ENCODE measurements at places on chromosomes 11 and 22.

- DNase-seq, result no peak
Observed at GRCh38 chr11:61020551-61021235, 49.2 kb downstream of the CD6 start.

DNA sequence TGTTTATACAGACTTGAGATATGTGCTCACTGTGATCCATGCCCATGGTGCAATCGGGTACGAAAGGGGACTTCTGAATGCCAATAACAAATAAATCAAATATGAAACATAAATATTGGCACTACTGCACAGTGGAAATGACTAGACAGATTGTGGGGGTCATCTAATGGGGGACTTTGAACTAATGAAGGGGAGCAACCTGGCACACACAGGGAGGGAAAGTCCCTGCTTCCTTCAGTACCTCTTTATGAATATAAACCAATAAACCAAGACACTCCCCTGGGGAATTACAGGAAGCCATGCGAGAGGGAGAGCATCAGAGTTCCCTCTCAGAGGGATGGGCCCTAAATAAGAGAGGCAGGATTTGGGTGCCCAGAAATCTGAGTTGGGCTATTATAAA, 21.1 kb downstream of the MIF start:
- DNase-seq, result no peak

DNA sequence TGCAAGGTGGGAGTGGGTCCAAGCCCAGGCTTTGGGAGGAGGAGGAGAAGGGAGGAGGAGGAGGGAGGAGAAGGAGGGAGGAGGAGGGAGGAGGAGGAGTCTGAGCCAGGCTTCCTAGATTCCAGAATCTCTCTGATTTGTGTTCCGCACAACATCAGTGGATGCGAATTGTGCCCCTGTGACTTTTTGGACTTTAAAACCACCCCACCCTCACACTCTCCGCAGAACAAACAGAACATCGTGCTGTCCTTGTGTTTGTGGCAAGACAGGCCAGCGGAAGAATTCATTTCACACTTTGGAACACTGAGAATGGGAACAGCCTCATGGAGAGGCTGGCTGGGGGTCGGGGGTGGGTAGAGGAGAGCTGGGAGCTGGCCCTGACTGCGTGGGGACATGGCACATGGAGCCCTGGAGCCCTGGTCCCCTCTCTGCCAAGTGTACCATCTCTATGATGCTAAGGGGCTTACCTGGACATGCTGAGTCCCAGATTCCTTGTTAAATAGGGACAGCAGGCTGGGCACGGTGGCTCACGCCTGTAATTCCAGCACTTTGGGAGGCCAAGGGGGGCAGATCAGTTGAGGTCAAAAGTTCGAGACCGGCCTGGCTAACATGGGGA, 16.4 kb upstream of the SHANK2 start:
- DNase-seq, result no peak

DNA sequence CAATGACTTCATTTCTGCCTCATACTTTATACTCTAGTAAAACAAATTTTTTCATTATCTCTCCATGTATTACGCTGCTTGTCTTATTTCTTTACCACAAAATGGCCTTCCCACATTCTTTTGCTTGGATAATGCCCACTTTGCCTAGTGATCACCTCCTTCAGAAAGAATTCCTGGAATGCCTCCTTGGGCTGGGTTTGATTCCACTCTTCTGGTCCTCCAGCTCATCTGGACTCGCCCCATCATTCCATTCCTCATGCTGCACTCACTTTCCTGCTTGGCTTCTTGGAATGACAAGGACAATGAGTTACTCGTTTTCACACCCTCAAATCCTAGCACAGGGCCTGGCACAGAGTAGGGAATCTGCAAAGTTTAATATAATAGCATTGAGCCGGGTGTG, 475.1 kb upstream of the LARGE1 start:
- no peak for DNase-seq

- DNase-seq, result no peak
Observed at GRCh38 chr11:125745979-125746378, at the start of gene PATE1. Gene PATE1 (plus strand): TSS chr11:125746279. CDS start chr11:125746305, 26 bp downstream.

DNA sequence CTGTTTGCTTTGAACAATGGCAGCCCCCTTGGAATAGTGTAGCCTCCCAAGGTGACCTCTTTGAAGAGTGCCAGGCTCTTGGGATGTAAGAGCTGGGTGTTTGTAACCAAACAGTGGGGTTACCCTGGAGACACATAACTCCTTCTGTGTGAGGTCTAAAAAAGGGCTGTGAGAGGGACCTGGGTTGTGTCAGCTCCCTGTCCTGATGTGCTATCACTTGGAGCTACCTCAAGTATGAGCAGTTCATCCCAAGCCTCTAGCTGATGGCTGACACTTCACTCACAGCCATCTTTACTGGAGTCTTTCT, 40.2 kb downstream of the TSPAN18 start:
- DNase-seq, result no peak

GRCh38 chr11:133692126-133692934, 153.0 kb downstream of the SPATA19 start:
- no peak for DNase-seq

- no peak for DNase-seq
Observed at GRCh38 chr11:71204748-71205664, 47.4 kb downstream of the SHANK2 start.

DNA sequence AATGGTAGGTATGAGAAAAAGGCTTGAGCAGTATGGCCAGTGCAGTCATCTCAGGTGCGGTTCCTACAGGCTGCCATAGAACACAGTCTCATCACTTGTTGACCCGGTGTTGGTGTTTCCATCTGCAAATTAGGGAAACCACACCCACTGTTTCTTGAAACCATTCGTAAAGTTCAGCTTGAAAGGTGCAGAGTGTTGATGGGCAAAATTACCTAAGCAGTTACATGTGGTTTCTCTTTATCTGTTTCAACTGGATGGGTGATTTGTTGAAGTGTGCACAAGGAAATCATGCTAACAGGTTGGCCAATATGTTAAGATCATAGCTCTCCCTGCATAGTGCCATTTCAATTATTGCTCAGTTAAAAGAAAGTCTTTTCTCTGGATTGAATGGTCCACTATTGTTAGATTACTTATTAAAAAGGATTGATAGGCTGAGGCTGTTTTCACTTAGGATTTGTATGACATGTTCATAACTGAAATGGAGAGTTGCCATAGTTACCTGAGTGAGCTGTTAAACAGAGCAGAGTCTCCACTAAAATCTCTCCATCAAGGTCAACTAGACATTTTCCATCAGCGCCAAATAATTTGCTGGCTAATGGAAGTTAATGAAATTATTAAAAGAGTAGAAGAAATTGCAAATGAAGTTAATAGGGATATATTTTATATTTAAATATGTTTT, 203.1 kb upstream of the MTMR2 start:
- no peak for DNase-seq

GRCh38 chr11:126111458-126112116, 48.9 kb upstream of the CDON start:
- no peak for DNase-seq

DNA sequence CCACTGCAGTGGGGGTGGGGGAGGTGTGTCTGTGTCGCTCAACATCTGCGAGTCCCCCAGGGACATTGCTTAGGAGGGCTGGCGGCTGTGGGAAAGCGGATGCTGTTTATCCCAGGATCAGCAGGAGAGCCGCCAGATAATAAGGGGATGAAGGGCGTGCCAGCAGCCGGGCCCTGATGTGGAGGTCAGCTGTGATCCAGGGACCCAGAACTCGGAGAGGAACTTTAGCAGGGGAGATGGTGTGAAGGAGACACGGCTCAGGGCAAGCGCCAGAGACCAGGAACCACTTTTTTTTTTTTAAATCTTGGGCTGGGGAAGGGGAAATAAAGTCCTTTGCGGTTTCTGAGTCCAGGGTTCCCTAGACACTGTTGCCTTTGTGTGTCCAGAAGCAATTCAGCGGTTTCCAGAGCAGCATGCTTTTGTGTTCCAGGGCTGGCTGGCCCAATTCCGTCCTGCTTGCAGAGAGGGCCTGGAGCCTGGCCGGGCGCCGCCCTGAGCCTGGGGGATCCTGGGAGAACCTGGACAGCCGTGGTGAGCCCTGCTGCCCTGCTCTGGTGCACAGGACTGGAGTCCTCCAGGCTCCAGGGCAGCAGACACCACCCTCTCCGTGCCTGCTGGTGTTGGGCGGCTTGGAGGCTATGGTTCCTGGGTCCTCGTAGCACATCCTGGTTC, at the start of gene GRAMD4:
GRAMD4 (plus strand) TSS at position 557 of the 672 bp plus-strand sequence. CDS start 6,414 bp downstream, outside the sequence.
- DNase-seq, result no peak

DNA sequence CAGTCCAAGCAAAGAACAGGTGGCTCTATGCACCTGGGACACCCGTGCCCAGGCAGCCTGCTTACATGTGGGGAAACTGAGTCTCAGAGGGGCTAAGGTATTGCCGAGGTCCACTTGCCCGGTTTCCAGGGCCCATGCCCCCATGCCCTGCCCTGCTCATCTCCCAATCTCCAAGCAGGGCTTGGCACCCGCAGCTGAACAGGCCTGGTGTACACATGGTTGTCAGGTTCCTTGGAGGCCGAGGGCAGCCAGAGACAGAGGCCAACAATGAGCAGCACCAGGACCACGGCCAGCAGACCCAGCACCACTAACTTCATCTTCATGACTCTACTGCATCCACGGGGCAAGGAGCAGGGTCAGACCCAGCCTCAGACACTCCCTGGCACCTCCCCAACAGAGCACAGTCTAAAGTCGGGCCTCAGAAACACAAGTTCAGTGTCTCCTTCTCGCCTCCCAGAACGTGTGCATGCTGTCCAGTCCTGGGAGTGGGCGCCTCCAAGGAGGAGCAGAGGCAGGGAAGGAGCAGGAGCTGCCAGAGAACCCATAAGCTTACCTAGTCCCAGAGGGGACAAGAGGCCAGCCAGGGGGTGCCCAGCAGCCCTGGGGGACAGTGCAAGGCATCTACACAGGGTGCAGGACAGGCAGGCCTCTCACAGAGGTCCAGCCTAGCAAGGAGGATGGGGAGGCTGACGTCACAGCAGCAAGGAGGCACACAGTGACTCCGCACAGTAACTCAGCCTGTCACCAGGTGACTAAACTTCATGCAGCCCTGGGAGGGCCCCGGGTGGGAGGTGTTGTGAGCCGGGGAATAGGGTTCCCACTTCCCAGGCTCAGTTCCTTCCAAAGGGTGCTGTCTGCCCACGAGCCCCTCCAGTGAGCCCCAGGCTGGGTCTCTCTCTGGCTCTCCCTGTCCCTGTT, 20.2 kb upstream of the RGL4 start:
- no peak for DNase-seq

DNA sequence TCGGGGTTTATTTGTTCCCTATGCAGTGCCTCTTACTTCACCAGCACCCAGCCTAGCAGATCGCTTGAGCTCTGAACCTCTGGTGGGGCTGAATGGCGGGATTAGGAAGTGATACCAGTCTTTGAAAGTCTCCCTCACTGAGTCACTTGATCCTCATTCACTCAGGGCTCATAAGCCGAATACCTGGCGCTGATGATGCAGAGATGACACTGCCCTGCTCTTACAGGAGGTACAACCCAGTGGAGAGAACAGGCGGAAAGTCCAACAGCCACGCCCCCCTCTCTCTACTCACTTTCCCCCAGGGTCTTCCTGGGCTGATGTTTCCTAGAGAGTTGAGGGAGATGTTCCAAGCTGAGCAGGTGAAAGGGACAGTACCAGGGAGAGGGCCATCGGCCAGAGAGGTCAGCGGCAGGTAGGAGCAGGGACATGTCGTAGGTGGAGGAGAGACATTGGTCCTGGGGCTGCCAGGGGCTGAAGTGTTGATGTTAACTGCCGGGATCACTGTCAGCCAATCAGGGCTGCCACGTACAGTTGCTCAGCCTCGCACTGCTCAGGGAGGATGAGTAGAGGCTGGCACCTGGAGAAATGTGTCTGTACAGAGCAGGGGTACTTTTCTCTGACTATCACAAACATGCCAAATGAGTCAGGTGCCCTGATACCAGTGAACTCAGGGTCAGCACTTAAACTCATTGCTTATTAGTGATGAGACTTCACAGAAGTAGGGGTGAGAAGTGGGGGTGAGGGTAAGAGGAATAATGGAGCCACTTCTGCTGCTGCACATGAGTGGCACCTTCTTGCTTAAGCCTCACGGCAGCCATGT, 9.9 kb upstream of the APOBEC3A start:
- DNase-seq, result no peak

GRCh38 chr22:23565305-23565914, 14.7 kb downstream of the IGLL1 start:
- DNase-seq, result no peak

- DNase-seq, result peak; percentile 85
Observed at GRCh38 chr11:64767344-64768299, 7.8 kb upstream of the PYGM start.

DNA sequence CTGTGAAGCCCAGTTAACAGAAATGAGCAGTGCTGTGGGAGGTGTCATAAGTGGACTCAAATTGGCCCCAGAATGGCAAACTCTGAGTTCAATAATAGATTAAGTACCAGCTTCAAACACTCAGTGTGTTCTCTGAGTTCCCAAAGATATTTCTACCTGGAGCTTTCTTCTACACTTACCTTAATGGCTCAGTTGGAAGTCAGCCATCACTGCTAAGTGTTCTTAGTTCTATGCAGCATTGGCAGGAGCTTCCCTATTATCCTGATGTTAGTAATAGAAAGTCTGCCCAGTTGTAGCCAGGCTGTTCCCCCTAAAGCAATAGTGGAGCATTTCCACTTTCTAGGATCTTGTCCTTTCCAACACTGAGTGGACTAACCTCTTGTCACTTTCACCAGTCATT, 9.7 kb upstream of the PIK3IP1 start:
- no peak for DNase-seq

GRCh38 chr11:34653851-34654482, 33.1 kb downstream of the EHF start:
- DNase-seq, result peak; percentile 39

DNA sequence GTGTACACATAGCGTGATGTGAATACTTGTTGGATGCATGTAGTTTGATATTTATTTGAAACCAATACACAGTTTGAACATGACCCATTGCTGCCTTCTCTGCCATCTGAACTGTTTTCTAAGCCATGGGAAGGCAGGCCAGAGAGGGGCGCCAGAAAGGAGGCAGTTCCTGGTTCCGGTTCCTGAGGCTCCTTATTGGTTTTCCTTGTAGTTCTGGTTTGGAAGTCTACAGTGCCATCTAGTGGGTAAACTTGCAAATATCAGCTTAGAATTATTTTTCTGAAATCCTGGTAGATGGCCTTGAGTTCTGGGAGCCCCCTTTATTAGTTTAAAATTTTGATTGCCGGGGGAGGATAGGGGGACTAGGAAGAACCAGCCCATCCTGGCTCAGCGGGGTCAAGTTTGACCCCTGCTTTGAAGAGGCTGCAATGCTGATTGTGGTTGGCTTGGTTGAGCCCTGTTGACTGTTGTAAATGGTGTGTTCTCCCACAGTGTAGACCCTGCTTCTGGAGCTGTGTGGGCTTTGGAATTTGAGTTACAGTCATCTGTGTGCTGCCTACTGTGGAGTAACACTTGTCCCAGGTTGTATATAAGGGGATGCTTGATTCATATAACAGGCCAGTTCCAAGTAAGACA, 48.4 kb downstream of the GRAMD1B start:
- DNase-seq, result peak; percentile 12

DNA sequence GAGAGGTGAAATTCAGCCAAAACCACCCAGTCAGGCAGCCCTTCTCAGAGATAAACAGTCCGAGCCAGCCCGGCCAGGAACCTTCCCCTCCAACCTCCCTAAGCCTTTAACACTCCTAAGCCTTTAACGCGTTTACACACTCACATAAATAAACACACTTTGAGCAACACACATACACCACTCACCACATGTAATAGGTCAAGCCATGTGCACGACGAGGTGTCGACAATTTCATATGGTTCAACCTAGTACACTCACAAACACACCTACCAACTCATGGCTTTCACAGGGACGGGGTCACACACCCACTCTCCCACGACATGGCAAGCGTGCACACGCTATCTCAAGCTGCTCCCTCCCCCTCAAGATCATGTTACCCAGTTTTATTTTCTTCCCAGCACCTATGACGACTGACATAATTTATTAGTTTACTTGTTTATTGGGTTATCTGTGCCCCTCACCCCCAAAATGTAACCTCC, 15.5 kb downstream of the SLC43A1 start:
- no peak for DNase-seq

- DNase-seq, result no peak
Observed at GRCh38 chr22:24445481-24446259, 18.3 kb downstream of the ADORA2A start.
